ENCODE measurements at places on chromosomes 6 and 20. TPM values are rescaled to one million over a fixed set of nuclear protein-coding genes. Genes with fewer than 3 reads are reported as not detected.

Gene NT5DC1
- 48.8 TPM for total RNA-seq

Gene HSPA1L
- total RNA-seq = 4.0 TPM

Gene ARMC2
- total RNA-seq = 7.6 TPM

Gene PHACTR1
- total RNA-seq = 2.5 TPM

Gene NKX2-2
- not detected for total RNA-seq

Gene HNF4A
- total RNA-seq = not detected

Gene CRISP2
- total RNA-seq = not detected

Gene PRPH2
- not detected for total RNA-seq

Gene COL19A1
- total RNA-seq = 1.8 TPM

Gene CRISP3
- total RNA-seq = not detected
